B cell (primary cell): ENCODE measurements at places on chromosomes 12 and 14.
A peak's percentile ranks its signal among the peaks of the same experiment; 100 is the strongest.

GRCh38 chr12:118035190-118036041 lies 18.9 kb downstream of the RFC5 start:
- DNase-seq, result no peak

- peak; percentile 77 for DNase-seq
Measured at GRCh38 chr14:68282479-68283377, 463.1 kb downstream of the RAD51B start.

DNA sequence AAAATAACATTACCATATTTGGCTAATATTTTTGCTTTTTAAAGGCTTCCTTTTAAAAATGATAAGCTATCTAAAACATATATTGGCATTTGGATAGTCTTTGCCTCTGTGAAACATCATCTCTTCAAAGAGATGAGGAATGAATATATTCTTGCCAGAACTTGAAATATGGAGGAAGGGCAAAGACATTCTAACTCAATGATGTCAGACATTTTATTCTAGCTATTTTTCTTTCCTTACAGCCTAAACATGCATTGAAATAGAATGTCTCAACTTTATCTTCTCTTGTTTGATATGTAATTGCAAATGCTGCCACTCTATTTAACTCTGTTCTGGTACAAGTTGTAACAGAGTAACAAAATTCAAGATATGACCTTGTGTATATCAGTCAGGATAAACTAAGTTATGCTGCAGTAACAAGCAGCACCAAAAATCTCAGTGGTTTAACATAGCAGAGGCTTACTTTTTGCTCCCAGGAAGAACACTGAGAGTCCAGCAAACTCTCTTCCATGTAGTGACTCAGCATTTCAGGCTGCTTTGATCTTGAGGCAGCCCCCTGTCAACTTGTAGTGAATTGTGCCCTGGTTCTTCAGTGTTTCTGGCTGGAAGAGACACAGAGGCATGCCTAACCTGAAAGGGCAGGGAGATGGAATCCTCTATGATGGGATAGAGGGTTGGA lies 11.0 kb downstream of the IRAK3 start:
- no peak for DNase-seq

DNA sequence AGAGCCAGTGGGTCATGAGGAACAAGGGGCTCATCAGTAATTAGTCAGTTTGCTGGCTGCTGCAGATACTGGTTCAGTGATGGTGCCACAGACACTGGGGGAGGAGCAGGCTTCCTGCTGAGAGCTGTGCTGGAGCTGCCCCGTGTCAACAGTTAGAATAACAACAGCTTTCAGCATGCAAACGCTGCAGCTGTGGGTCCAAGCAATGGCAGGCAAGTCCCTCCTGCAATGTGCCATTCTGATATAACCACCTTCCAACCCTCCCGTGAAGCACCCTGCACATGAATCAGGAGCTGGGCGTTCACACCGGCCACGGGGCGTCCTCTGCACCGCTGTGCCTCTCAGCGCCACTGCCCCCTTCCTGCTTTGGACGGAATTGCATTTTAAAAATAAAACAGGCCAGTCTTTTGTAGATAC lies 258.4 kb upstream of the SFSWAP start:
- no peak for DNase-seq

GRCh38 chr12:132282031-132282949 lies 47.1 kb downstream of the GALNT9 start:
- no peak for DNase-seq

DNA sequence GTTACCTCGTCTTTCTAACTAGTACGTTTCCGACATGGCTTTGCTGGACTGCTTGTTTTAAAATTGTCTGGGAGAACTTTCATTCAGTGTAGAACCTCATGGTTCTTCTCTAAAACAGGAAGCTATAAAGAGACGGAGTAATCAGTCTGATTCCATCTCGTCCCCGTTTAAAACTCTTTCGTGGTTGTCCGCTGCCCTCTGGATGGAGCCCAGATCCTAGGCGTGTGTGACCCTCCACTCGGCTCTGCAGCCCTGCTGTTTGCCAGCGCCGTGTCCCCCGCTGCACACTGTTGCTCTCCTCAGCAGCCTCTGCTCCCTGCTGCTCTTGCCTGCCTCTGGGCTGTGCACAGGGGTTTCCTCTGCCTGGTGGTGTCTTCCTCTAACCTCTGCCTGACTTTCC lies 50.2 kb downstream of the SLC8B1 start:
- no peak for DNase-seq

DNA sequence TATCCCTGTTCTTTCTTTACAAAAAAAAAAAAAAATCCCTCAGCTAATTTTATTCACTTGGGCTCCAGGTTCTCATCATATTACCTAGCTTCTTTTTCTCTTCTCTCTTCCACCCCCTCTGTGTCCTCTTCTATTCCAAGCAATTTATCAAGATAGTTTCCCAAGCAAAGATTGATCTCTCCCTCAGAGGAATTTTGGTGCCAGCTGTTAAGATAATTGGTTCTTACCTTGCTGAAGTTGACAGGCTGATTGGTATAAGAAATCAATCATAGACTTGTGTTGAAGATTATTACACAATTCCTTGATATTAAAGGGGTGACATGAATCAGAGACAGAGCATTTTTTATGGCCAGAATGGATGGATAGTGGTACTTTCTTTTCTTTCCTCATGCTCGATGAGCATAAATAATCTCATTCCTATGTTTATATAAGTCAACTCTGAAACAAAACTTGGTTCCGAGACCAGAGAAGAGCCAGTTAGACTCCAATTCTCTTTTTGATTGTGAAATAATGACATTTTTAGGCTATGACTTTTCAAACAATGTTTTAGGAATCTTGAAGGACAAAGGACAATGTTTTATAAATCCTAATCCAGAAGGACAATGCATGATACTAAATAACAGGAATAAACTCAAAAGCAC lies 264.1 kb upstream of the PRKD1 start:
- no peak for DNase-seq

- DNase-seq, result peak; percentile 25
Measured at GRCh38 chr14:28767853-28768741, 1.5 kb downstream of the FOXG1 start.

- no peak for DNase-seq
Measured at GRCh38 chr12:71704920-71705319, 19.0 kb downstream of the TMEM19 start.

DNA sequence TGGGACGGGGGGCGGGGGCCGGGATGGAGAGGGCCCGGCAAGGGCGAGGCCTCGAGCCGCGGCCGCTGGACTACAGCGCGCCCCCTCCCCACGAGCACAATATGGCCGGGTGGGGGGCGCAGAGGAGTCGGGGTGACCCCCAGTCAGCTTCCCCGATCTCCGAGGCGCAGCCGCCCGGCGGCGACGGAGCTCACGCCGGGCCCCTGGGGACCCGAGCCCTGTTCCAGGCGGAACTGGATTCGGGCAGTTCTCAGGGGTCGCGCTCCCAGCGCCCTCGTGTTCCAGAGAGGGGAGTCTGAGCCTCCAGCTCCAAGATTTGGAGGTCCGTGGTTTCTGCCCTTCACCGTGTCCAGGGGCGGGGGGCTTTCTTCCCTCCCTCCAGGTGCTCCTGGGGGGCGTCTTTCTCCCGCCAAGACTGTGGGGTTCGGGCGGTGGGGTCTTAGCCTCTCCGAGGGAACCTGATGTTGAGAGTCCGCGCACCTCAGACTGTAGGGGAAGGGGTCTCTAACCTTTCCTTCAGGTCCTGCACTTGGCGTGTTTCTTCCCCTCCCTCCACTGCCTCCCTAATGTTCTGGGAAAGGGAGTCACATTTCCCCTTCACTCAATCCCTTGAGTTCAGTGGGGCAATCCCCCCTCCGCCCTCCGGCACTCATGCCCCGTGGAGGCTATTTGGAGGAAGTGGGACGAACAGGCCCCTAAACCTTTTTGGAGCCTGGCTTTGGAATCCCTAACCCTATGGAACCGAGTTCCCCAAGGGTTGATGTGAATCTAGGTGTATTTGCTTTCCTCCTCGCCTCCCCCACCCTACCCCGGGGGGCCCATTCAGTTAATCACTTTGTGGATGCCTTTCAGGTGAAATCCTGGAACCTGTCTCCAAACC lies 584 bp downstream of the ACVR1B start:
- no peak for DNase-seq

GRCh38 chr12:49895773-49896172 lies 7.9 kb downstream of the FAIM2 start:
- DNase-seq, result no peak

- peak; percentile 42 for DNase-seq
Measured at GRCh38 chr14:94175011-94175745, 1.1 kb downstream of the PPP4R4 start.

DNA sequence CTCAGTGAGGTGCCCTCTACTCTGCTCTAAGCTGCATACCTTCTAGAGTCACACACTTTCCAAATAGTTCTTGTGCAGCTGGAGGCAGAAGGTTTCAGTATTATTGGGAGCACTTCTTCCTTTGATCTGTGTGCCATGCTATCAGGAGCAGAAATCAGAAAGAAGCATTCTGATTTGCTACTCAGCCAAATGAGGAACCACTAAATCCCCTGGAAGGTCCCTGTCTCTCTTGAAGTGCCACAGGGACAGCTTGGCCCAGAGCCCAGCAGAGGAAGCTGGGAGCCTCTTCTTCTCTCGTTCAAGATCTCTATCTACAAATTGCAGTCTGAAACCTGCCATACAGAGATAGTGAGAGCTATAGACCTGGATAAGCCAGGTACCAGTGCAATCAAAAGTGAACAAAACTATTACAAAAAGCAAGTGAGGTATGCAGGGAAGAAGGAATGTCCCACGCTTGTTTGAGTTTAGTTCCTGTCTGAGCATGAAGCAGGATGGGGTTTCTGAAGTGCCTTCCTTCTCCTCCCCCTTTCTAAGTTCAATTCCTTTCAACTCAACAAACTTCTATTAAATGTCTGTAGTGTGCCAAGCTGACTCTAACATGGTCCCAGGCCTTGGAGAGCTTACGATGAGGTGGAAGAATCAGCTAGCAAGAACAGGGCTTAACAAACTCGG lies 100.9 kb upstream of the PARP11 start:
- DNase-seq, result peak; percentile 36

DNA sequence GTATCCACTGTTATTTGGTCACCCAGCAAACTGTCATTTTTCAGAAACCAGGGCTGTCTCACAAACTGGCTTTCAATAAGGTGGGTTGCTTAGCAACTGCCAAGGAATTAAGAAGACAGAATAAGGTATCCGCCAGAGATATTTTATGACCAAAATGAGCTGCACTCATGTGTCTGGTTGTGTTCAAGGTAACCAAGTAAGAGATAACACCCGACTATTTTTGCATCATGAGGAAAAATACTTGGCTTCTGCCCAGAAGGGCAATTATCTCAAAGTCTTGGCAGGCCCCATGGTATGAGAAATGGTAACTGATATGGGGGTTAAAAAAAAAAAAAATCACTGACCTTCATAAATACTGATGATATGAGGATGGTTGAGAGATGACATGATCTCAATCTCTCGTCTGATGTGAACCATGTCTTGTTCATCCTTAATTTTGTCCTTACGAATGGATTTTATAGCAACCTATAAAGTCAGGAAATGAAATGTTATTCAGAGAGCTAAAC lies 32.6 kb downstream of the NUAK1 start:
- no peak for DNase-seq

DNA sequence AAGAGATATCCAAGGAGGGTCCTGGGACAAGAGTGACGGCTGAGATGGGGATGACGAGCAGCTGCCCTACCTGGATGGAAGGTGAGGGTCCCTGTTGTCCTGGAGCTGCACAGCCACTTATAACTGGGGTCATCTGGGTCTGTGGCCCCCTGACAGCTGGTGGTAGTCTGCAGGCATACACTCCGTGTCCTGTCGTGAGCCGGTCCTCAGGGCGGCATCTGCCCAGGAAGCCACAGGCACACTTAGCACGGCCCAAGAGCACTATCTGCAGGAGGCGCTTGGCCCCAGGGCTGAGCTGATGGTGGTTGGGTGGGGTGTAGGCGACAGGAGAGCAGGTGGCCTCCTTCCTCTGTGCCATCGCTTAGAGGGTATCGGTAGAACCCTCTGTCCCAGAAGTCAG lies 248.1 kb downstream of the CACNA1C start:
- no peak for DNase-seq

GRCh38 chr12:104956870-104957718 lies 996 bp downstream of the SLC41A2 start:
- peak; percentile 19 for DNase-seq

DNA sequence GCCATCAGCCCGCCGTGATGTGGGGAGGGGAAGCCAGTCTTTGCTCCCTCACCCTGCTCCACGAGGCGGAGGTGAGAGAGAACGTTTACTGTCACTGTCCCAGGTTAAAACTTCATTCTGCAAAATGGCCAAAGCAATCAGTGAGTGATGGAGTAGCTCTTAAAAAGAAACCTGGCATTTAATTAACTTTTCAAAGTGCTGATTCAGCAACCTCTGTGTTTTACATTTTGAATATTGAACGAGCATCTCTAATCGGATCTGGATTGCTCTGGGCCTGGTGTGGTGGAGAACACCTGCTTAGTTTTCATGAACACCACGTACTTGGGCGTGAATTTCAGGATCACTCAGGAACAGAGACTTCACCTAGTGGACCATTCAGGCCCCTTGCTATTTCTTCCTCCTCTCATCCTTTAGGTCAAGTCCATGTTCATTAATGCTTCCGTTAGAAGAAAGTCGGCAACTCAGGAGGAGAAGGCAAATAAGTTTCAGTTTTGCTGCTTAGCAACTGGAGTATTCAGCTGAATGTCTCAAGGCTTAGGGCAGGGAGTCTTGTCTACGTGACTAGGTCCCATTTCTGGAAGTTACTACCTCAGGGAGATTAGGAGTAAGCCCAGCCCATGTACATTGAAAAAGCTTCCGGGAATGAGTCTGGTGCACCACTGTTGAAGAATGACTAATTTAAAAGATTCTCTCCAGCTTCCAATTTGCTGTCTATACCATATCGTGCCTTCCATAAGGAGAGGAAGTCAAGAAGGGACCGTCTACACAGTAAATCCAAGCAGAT lies 68.2 kb downstream of the IFT43 start:
- no peak for DNase-seq

DNA sequence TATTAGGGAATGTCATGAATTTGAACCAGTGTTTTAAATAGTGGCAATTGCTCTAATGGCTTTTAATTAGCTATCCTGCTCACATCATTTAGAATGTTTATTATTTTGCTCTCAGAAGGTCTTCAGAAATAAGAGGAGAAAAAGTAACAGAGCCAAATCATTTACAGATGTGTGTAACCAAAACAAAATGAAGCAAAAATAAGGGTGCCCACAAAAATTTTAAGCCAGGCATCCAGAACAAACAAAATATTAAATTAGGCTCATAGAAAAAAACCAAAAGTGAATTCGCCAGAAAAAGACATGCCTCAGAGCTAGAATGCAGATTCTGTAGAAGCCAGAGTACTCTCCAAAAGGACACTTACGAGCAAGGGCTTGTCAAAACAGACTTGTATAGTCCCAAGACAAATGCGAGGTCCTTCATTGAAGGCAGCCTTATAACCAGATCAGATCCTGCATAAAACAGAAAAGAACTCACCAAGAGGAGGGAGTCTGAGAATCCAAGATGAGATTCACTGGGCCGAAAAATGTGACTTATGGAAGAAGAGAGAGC lies 20.2 kb upstream of the SERPINA1 start:
- DNase-seq, result no peak

- no peak for DNase-seq
Measured at GRCh38 chr12:3091038-3091319, 13.8 kb downstream of the TSPAN9 start.

- DNase-seq, result no peak
Measured at GRCh38 chr12:69569236-69569635, 16.0 kb upstream of the CCT2 start.

- no peak for DNase-seq
Measured at GRCh38 chr14:94123868-94124267, 5.5 kb downstream of the IFI27L2 start.
